Mesenchymal stem cell (in vitro differentiated cells and primary cell): ENCODE measurements at places on chromosomes 7 and 10.

DNA sequence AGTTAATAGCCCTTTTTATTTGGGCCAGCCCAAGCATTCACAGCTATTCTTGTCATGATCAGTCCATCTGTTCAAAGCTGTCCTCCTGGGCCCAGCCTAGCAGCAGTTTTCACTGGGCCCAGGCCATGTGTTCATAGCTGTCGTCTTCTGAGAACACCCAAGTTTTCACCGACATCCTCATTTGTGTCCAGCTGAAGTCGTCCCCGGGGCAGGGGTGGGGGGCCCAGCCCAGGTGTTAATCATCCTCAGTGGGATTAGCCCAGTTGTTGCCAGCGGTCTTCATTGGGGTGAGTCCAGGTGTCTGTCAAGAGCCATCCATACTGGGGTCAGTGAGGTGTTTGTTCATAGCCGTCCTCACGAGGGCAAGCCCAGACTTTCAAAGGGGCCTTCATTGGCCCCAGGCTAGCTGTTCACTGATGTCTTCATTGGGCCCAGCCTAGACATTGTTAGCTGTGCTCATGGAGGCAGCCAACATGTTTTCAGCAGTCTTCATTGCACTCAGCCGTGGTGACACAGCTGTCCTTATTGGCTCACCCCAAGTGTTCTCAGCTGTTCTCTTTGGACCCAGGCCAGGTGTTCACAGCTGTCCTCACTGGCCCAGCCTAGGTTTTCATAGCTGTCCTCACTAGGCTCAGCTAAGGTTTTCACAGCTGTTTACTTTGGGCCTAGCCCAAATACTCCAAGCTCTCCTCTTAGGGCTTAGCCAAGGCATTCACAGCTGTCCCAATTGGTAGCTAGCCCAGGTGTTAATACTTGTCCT, 10.0 kb downstream of the FRG2B start:
- DNase-seq, result no peak

GRCh38 chr10:98100476-98100875, 34.0 kb upstream of the R3HCC1L start:
- no peak for DNase-seq

GRCh38 chr10:127881262-127881661, 11.5 kb downstream of the CLRN3 start:
- DNase-seq, result no peak

- no peak for DNase-seq
Observed at GRCh38 chr7:104367926-104368325, 39.5 kb downstream of the LHFPL3 start.

GRCh38 chr10:7988989-7989388, 65.5 kb upstream of the GATA3 start:
- DNase-seq, result no peak
